ENCODE measurements at places on chromosomes 16 and 17.

GRCh38 chr17:17816240-17816814 is 20.5 kb downstream of the SREBF1 start:
- no peak for DNase-seq

GRCh38 chr16:23771642-23772041 is 16.8 kb downstream of the CHP2 start:
- DNase-seq: no peak

DNA sequence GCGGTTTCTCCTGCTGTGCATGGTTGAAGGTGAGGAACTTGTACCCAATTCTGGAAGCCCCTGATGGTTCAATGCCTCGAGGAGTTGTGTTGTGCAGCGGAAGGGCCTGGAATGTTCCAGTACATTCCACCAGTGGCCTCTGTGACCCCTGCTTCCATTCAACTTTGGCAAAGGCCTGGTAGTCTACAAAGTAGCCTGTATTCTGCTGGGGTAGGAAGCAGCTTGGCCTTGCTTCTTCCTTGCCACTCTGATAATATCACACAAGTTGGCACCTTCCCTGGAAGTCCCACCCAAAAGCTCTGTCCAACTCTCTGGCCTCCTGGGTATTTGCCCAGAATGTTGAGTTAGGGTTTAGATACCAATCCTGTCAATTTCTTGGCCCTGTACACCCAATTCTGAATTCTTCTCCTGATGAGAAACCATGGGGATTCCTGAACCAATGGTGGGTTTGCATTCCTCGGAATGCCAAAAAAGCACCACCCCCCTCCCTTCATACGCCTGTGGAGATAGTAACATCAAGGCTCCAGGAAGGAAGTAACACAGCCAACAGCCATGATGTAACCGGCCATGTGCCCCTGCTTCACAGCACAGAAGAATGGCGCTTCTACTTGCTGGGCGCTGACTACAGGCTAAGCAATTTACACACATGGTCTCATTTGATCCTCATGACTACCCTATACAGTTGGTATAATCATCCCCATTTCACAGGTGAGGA is 11.8 kb upstream of the FAM117A start:
- DNase-seq: no peak

- no peak for DNase-seq
Observed at GRCh38 chr16:23014592-23014991, 134.7 kb downstream of the USP31 start.

GRCh38 chr17:83119987-83120864 is 40.8 kb downstream of the METRNL start:
- no peak for DNase-seq

- no peak for DNase-seq
Observed at GRCh38 chr16:86608301-86608747, 30.0 kb downstream of the FOXL1 start.

DNA sequence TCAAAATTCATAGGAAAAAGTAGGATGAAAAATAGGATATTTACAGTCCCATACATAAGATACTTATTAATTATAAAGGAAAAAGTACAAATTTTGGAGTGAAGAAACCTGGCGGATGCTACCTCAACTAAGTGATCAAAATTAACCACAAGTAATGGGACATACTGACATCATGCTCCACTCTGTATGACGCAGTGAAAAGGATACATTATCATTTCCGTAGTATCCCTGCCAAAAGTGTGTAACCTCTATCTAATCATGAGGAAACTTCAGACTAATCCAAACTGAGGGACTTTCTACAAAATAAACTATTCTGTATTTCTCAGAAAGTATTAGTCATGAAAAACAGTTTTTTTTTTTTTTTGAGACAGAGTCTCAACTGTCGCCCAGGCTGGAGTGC is 60.5 kb downstream of the TRIM37 start:
- no peak for DNase-seq

- DNase-seq: no peak
Observed at GRCh38 chr16:64168371-64168770, 953.5 kb downstream of the CDH11 start.

GRCh38 chr16:87918866-87919680 is 17.3 kb downstream of the CA5A start:
- no peak for DNase-seq

GRCh38 chr17:81534157-81535006 is 6.2 kb downstream of the FSCN2 start:
- DNase-seq: no peak

- no peak for DNase-seq
Observed at GRCh38 chr17:58079300-58080033, 3.8 kb upstream of the DYNLL2 start.

GRCh38 chr17:78338486-78339259 is 21.2 kb downstream of the SOCS3 start:
- no peak for DNase-seq

DNA sequence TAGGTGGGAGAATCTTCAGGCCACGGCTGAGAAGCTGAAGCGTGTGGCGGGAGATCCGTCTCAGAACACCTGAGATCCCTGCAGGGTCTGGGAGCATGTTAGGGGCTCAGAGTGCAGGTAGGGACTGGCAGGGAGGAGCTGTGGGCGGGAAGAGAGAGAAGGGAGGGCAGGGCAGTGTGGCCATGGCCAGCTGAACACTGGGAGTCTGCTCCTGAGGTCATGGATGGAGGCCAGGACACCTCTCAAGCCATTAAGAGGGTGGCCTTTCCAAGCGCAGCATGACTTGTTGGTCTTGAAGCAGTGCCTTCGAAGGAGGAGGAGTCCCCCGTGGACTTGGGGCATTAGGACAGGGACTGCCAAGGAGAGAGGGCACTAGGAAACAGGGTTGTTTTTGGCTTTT is 23.7 kb downstream of the NAA60 start:
- no peak for DNase-seq

DNA sequence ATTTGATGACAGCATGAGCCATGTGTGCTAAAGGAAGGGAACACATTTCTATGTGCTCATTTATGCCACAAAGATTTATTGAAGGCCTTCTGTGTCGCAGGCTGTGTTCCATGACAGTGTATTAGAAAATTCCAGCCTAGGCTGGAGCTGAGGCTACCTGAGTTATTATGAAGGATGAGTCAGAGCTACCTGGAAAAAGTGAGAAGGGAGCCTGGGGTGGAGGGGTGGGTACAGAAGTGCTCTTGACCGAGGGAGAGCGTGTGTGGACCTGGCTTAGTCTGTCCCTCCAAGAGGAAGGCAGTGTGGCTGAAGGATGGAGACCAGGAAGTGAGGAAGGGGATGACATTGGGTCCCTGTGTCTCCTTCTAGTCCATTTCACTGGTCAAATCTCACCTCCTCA is 98.3 kb downstream of the N4BP1 start:
- DNase-seq: peak; percentile 28

GRCh38 chr16:84184775-84185174 is 2.1 kb downstream of the TAF1C start:
- no peak for DNase-seq

- peak; percentile 85 for DNase-seq
Observed at GRCh38 chr16:55809851-55810250, 23.0 kb downstream of the CES1 start.

DNA sequence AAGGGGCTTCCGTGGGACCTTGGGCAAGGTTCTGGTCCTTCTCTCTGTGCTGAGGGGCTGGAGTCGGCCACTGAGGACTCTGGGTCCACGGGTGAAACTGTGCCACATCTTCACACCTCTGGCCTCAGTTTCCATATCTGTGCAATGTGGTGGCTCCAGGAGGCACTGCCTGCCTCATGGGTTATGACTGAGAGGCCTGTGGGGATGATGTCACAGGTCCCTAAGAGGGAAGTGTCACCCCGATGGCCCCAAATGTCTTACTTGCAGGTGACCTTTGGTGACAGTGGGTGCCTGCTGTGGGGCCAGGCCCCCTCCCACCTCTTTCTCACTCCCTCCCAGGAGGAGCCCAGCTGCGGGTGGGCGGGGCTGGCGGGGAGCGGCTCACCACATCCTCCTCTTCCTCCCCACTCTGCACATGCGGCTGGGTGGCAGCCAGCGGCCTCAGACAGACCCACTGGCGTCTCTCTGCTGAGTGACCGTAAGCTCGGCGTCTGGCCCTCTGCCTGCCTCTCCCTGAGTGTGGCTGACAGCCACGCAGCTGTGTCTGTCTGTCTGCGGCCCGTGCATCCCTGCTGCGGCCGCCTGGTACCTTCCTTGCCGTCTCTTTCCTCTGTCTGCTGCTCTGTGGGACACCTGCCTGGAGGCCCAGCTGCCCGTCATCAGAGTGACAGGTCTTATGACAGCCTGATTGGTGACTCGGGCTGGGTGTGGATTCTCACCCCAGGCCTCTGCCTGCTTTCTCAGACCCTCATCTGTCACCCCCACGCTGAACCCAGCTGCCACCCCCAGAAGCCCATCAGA is at the start of gene IL21R:
IL21R (plus strand) TSS at position 407 of the 801 bp plus-strand sequence. CDS start 27,898 bp downstream, outside the sequence.
- DNase-seq: no peak

DNA sequence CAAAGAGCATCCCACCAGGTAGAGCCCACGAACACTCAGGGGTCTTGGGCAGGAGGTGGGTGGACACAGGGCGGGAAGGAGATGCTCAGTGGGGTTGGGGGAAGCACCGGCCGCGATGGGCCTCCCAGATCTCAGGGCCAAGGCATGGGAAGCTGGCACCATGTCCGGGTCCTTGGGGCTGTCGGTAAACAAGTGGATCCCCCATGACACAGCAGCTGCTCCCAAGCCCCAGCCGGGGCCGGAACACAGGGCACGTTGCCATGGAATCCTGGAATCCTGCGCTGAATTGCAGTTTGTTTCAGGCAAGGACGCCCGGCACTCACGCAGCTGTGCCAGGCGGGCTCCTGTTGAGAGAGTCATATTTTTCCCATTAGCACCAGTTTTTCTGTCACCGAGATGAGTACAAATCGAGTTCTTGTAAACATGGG is 23.0 kb upstream of the CHMP6 start:
- no peak for DNase-seq

DNA sequence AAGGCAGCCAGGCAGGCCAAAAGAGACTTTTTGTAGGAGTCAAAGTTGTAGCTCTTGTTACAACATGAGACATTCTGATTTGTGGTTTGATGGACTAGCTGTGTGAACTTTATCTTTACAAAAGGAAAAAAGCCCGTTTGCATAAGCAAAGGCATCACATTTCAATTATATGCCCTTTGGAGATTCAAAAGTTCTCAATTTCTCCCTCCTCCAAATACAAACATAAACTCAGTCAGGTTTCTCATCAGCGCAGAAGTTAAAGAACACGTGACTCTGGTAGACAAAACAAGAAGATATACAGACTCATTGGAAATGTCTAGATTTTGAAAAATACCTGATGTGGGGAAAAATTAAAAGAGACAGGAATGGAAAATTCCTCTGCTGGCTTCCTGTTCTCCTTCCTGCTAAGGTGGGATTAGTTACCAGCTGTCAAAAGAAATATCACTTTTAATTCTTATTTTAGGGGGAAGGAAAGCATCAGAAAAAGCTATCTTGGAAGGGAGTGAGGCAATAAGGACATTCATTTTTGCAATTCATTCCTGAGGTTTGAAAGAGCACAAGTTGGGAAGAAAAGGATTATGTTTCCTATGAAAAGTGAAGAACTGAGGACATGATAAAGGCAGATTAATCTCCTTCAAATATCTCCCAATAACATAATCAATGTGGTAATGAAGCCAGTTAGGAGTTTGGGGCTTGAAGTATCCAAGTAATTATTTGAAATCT is 4.6 kb upstream of the KCNJ16 start:
- no peak for DNase-seq

GRCh38 chr16:8204769-8205168 is 385.5 kb downstream of the TMEM114 start:
- DNase-seq: no peak

- DNase-seq: no peak
Observed at GRCh38 chr17:72984145-72984925, 108.2 kb downstream of the SLC39A11 start.

GRCh38 chr16:17204206-17204605 is 266.6 kb downstream of the XYLT1 start:
- no peak for DNase-seq

- DNase-seq: no peak
Observed at GRCh38 chr17:79776376-79777119, 1.4 kb upstream of the CBX2 start.

DNA sequence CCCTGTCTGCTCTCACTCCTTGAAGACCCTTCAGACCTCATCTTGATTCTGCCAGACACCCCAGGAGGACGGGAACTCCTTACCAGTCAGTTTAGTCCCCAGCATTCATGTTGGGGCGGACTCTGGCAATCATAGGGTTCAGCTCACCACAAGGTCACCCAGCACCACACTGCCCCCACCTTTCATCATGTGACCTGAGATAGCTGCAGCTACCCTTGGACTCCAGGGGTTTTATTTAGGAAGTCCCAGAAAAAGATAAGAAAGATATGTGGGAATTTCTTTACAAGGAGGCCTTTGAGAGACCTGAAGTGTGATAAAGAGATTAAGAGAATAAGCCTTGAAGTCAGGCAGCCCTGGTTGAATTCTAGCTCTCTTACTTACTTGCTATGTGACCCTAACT is 59.8 kb upstream of the NLK start:
- DNase-seq: no peak

DNA sequence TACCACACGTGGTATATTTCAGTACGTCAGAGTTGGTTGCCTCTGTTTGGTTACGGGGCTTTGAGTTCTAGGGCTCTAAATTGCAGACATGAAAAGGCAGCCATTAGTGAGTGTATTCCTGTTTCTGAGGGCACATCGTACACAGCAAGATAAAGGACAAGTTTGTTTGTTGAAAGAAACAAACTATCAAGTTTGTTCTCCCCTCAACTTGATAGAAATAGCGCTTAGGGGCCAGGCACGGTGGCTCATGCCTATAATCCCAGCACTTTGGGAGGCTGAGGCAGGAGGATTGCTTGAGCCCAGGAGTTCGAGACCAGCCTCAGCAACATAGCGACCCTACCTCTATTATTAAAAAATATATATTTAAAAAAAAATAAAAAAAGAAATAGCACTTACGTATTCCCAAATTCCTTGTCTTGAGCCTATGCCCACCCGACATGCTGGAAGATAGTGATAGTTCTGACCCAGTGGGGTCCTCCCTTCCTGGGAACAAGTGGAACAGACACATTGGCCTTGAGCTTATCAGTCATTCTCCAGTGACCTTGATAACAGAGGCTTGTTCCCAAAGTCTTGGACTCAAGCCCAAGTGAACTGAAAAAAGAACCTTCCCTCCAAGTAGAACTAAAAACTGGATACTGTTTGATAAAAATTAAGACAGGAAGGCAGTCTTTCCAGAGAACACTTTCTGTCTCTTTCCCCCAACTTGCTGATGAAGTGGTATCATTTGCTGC is 139.9 kb upstream of the CACNG3 start:
- no peak for DNase-seq

- no peak for DNase-seq
Observed at GRCh38 chr16:884232-884631, 83.7 kb upstream of the GNG13 start.

- no peak for DNase-seq
Observed at GRCh38 chr17:39527220-39527813, 66.0 kb downstream of the CDK12 start.

- DNase-seq: no peak
Observed at GRCh38 chr16:65658787-65659220, 536.9 kb upstream of the CDH11 start.
